NB4 (cell line): ENCODE measurements at places on chromosomes 11 and 22.

GRCh38 chr11:76152741-76153570 is 53.3 kb downstream of the WNT11 start:
- DNase-seq: no peak

- no peak for DNase-seq
Observed at GRCh38 chr22:40919446-40919845, 31.7 kb upstream of the RBX1 start.

DNA sequence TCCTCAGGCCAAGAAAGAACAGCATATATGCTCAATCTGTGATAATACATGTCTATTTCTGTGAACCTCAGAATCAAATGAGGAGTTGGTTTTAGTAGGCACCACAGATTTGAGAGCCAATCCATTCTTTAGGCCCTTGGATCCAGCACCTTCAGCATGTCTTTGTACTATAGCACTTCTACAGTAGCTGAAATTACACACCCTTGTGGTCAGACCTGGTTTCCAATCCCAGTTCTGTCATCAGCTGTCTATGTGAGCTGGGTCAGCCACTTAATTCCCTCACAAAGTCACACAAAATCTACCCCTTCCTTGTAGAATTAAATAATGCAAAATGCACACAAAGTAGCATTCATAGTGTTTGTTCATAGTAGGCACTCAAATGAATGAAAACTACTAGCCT is 381.3 kb upstream of the LARGE1 start:
- DNase-seq: no peak

DNA sequence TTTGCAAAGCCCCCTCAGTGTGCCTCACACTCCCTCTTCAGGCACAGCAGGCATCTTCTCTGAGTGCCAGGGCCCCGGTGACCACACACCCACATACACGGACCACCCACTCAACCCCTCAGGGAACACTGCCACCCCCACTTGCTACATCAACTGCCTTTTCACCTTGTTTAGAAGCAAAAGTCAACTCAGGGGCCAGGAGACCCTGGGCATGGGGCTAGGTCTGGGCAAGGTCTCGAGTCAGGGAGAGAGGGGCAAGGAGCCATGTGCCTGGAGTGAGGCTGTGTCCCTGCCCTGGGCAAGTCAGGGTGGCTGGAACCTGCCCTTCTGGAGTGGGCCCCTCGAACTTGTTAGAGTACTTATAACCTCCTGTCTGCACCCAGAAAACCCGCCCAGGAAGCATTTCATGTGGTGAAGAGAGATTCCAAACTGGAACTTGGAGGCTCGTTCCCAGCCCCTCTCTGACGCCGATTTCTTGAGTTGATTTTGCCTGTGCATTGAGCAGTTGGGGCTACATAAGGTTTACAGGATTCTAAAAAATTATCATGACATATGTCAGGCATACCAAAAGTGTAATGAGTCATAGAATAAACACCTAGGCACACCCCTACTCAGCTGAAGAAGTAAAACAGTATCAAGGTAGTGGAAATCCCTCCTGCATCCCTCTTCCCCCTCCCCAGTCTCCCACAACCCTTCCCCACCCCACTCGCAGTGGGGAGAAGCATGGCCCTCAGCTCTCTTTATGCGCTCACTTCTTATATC is 74.3 kb downstream of the MYEOV start:
- DNase-seq: no peak

DNA sequence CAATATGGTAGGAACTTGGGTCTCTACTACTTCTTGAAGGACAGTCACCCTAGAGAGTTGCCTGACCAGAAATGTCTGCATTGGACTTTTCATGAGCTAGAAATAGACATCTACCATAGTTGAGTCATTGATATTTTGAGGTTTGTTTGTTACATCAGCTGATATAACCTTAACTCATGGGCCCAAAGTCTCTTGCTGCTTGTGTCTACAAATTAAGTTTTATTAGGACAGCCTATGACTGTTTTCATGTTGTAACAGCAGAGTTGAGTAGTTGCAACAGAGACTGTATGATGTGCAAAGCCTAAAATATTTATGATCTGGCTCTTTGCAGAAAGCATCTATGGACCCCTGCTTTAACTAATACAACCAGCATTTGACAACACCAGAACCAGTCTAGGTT is 155.3 kb downstream of the MIAT start:
- no peak for DNase-seq
